ENCODE measurements at places on chromosomes 2 and 18.

GRCh38 chr2:75568174-75568573 is 7.4 kb upstream of the EVA1A start:
- DNase-seq = no peak

GRCh38 chr2:203804070-203804469 is 63.5 kb upstream of the CTLA4 start:
- no peak for DNase-seq

- DNase-seq = no peak
These were observed 489.1 kb downstream of the CNTNAP5 start for GRCh38 chr2:124514236-124514635.

DNA sequence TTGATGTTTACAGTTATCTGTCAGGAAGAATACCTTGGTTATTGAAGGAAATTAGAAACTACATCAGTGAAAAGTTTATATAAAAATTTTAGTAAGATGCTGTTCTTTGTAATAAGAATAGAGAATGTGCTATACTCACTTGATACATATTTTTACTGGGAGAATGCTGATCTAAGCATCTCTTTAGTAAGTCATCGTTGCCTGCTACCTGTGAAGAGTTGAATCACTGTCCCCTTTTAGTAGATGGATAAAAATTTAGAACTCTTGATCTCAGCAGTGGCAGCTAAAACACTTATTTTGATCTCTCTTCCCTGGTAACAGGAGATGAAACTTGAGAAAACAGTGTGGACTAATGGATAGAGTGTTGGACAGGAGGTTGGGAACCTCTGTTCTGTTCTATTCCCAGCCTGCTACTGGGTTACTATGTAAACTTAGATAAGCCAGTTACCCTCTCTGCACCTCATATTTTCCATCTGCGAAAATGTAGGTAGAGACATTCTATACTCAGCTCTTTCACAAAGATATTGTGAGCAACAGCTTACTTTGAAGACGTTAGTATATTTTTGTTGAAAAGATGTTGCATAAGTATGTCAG is 100.3 kb downstream of the FEZ2 start:
- no peak for DNase-seq

GRCh38 chr2:53200072-53200471 is 567.5 kb upstream of the CHAC2 start:
- no peak for DNase-seq

DNA sequence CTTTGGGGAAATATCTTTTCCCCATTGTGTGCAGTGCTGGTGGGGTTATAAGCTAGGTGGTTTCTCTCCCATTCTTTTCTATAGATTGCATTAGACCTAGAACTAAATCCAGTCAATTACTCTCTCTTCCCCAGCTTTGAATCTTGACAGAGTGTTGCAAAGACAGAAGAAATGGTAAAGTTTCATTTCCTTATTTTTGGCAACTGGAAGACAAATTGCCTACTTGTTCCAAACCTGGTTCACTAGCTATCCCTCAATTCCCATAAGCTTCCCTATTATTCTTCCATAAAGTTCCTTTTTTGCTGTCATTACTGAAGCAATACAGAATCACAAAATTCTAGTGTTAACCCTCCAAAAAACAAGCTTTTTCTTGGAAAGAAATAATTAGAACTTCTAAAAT is 94.0 kb upstream of the ITGA4 start:
- DNase-seq = no peak

- no peak for DNase-seq
These were observed 66.0 kb downstream of the TTC32 start for GRCh38 chr2:19835781-19836281.
